ENCODE measurements at places on chromosomes 2 and 18. TPM values are rescaled to one million over a fixed set of nuclear protein-coding genes. Genes with fewer than 3 reads are reported as not detected.

The NGEF gene
- 9.9 TPM for total RNA-seq

The CXCR1 gene
- not detected for total RNA-seq

The UPP2 gene
- total RNA-seq, result 0.13 TPM

The DSC3 gene
- 0.26 TPM for total RNA-seq

The DPP10 gene
- total RNA-seq, result not detected

The GCA gene
- 6.4 TPM for total RNA-seq

Measured in articular chondrocyte of knee joint (primary cell).